ENCODE measurements at places on chromosomes 12 and 14. TPM values are rescaled to one million over a fixed set of nuclear protein-coding genes. Genes with fewer than 3 reads are reported as not detected.

DNA sequence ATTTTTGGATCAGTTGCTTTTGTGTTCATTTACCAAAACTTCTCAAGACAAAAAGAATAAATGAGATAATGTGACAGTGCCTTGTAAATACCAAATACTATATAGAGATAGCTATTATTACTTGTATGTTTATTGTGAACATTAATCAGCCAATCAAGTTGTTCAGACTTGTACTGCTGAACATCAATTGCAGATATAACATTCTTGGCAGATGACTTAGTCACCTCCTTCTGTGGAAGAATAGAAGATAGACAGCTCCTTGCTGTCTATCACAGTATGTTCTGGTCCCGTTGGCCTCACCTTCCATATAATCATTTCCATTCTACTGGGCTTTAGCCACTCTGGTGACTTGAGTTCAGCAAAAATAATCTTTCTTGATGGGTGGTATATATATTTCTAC is 30.1 kb downstream of the PSEN1 start:
- no peak overlapping the region for H3K4me3 ChIP-seq
- H3K36me3 ChIP-seq: peaks cover 18% of the 10 kb centered on the region
- H3K4me1 ChIP-seq: no peaks in the 10 kb centered on the region
- no peaks in the 10 kb centered on the region for H3K27me3 ChIP-seq
- no peak for DNase-seq
- H3K27ac ChIP-seq: no peak overlapping the region

GRCh38 chr14:99173506-99173905 is 98.5 kb downstream of the BCL11B start:
- no peak overlapping the region for H3K27ac ChIP-seq
- no peaks in the 10 kb centered on the region for H3K4me1 ChIP-seq
- H3K36me3 ChIP-seq: no peaks in the 10 kb centered on the region
- DNase-seq: no peak
- no peak overlapping the region for H3K4me3 ChIP-seq

DNA sequence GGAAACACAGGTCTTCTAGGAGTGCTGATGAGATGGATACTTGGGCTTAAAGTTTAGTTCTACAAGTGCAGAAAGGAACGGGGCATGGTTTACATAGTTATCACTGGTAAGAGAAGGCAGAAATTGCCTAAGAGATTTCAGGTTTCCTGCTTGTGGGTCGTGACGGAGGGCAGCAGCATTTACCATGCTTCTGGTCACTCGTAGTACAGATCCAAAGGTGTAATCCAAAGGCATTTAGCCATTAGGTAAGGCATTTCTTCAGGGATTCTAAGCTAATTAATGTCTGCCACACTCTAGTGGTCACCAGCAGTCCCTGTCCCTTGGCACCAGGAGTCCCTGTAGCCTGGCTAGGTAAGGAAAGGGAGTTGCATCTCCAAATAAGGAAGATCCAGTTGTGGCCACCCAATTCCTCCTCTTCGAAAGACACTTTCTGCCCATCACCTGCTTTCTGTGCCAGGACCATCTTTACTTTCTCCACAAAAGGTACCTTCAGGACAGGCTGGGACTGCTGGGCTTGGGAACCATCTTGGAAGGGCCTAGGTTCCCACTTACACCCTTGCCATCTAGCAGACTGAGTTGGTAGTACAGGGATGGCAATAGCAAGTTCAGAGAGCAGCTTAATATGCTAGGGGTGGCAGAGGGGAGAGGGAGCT is 1.5 kb downstream of the GSTZ1 start:
- peaks cover 9% of the 10 kb centered on the region for H3K4me1 ChIP-seq
- H3K4me3 ChIP-seq: peak overlapping the region; percentile 90
- H3K36me3 ChIP-seq: no peaks in the 10 kb centered on the region
- DNase-seq: no peak

DNA sequence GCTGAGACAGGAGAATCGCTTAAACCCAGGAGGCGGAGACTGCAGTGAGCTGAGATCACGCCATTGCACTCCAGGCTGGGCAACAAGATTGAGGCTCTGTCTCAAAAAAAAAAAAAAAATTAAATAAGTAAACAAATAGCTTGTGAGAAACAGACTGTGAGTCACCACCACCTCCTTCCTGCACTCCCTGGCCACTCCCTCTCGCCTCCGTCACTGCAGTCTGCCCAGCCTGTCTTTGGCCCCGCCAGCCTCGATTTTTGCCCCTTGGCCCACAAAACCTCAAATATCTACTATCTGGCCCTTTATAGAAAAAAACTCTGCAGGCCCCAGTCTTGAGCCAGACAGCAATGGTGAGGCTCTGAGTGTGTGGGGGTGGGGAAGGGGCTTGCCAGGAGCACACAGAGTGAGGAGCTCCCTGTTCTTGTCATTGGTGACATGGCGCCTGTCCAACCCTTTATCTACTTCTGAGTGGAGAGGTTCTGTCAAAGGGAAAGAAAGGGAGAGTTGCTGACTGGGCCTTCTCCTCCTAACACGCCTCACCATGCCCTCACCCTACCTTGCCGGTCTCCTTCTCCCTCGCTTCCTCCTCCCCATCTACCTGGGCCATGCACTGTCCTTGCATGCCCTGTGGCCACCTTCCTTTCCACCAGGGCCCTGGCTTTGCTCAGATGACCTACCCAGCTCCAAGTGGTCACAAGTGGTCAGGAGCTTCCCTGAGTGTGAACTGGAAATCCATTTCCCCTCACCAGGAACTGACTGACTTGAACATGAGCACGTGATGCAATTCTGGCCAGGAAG is 22.1 kb downstream of the LGMN start:
- H3K36me3 ChIP-seq: peaks cover 5% of the 10 kb centered on the region
- DNase-seq: no peak
- no peaks in the 10 kb centered on the region for H3K27me3 ChIP-seq
- H3K27ac ChIP-seq: peak overlapping the region; percentile 43
- H3K4me3 ChIP-seq: no peak overlapping the region
- H3K4me1 ChIP-seq: no peaks in the 10 kb centered on the region

Gene SLCO1B1
- total RNA-seq: not detected

Gene EXOC3L4
- 11.6 TPM for total RNA-seq

GRCh38 chr12:85552461-85552860 is 272.4 kb downstream of the ALX1 start:
- no peak overlapping the region for H3K4me3 ChIP-seq
- no peaks in the 10 kb centered on the region for H3K36me3 ChIP-seq
- H3K27ac ChIP-seq: no peak overlapping the region
- H3K4me1 ChIP-seq: no peaks in the 10 kb centered on the region
- DNase-seq: no peak

GRCh38 chr12:42790761-42791151 is 201.2 kb upstream of the PRICKLE1 start:
- no peaks in the 10 kb centered on the region for H3K27me3 ChIP-seq
- no peak for DNase-seq
- H3K27ac ChIP-seq: no peak overlapping the region
- no peaks in the 10 kb centered on the region for H3K36me3 ChIP-seq
- no peaks in the 10 kb centered on the region for H3K4me1 ChIP-seq

GRCh38 chr12:32039347-32039746 is 67.3 kb upstream of the BICD1 start:
- H3K27me3 ChIP-seq: no peaks in the 10 kb centered on the region
- DNase-seq: peak; percentile 92
- no peak overlapping the region for H3K27ac ChIP-seq
- H3K36me3 ChIP-seq: no peaks in the 10 kb centered on the region
- no peak overlapping the region for H3K4me3 ChIP-seq

GRCh38 chr12:103645202-103645601 is 58.1 kb downstream of the STAB2 start:
- H3K4me3 ChIP-seq: no peak overlapping the region
- no peak overlapping the region for H3K27ac ChIP-seq
- no peak for DNase-seq
- no peaks in the 10 kb centered on the region for H3K4me1 ChIP-seq
- H3K27me3 ChIP-seq: no peaks in the 10 kb centered on the region
- no peaks in the 10 kb centered on the region for H3K36me3 ChIP-seq

All from kidney (tissue), 22 donors.